ENCODE measurements at places on chromosomes 4 and X. TPM values are rescaled to one million over a fixed set of nuclear protein-coding genes. Genes with fewer than 3 reads are reported as not detected.

APLN gene
- total RNA-seq: 8.8 TPM

SH3BGRL gene
- 120 TPM for total RNA-seq

FGFBP1 gene
- total RNA-seq: not detected

GSX2 gene
- 0.43 TPM for total RNA-seq

DTHD1 gene
- total RNA-seq: not detected

ZFYVE28 gene
- 7.6 TPM for total RNA-seq

Measured in articular chondrocyte of knee joint (primary cell).